PC-3 (cell line): ENCODE measurements at places on chromosomes 7 and 10. TPM values are rescaled to one million over a fixed set of nuclear protein-coding genes. Genes with fewer than 3 reads are reported as not detected.

- no peak for DNase-seq
Observed at GRCh38 chr10:109762555-109762954, 160.8 kb downstream of the XPNPEP1 start.

The TAS2R5 gene
- 0.26 and 1.4 TPM in 2 replicates for total RNA-seq

DNA sequence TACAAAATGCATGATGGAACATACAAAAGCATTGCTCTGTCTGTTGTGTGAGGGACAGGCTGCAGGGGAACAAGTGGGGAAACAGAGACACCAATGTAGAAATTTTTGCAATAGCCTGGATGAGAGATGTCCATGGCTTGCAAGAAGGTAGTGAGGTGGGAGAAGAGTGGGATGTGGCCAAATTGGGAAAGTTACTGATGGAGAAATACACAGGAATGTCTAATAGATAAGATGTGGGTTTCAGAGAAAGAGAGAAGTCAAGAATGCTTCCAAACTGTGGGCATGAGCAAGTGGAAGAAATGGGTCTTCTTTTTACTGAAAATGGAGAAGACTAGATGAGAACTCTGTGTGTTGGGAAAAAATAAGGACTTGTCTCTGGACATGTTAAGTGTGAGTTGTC, 592.7 kb downstream of the TNS3 start:
- no peak for DNase-seq

GRCh38 chr7:130641497-130641896, 27.1 kb downstream of the COPG2 start:
- DNase-seq, result no peak

GRCh38 chr10:103276896-103277712, at the start of gene INA:
INA (plus strand) TSS chr10:103277138; CDS start chr10:103277212, 74 bp downstream.
- DNase-seq, result no peak

The RTKN2 gene
- total RNA-seq, result 24.8 and 26.6 TPM in 2 replicates

DNA sequence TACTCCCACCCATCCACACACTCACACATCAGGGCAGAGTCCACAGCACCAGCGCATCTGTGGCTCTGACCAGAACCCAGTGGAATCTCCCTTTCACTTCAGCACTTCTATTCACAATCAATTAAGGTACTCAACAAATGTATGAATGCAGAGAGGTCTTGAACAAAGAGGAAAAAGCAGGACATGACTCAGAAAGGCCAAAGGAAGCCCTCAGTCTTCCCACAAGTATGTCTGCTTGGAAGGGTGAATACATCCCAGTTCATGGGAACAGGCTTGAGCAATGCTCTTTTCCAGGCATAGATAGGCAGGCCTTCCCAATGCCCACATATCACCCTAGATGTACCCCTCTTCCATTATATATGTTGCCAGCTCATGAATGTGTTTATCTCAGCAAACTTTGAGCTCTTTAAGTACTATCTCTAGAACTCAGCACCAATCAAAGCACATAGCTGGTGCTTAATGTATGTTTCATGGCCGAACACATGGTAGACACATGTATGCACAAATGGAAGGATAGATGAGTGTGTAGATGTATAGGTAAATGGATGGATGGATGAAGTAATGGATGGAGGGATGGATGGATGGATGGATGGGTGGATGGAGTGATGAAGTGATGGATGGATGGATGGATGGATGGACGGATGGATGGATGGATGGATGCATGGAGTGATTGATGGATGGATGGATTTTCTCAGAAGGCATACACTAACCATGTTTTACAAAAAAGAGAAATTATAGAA, 507.6 kb downstream of the GRID1 start:
- no peak for DNase-seq

The PKD2L1 gene
- not detected in 2 replicates for total RNA-seq

GRCh38 chr10:70778267-70778924, 6.8 kb downstream of the TBATA start:
- DNase-seq, result peak; percentile 60

- no peak for DNase-seq
Observed at GRCh38 chr10:1615186-1615954, 122.0 kb downstream of the ADARB2 start.

The HOXA6 gene
- 6.9 and 8.3 TPM in 2 replicates for total RNA-seq

GRCh38 chr10:132559538-132559937, 22.0 kb downstream of the INPP5A start:
- no peak for DNase-seq

The PCDH15 gene
- total RNA-seq, result not detected in 2 replicates

DNA sequence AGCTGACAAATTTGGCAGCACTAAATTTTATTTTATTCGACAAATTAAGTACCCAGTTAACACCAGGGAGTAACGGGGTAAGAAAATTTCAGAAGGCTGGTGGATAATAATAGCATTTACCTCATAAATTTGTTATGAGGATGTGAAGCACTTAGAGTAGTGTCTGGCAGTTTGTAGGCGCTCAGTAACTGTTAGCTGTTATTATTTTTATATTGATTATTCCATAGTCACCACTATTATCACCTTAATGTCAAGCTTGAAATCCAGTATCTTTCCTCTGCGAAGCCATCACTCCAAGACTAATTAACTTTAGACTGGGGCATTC, 563 bp upstream of the COA1 start:
- DNase-seq, result no peak

DNA sequence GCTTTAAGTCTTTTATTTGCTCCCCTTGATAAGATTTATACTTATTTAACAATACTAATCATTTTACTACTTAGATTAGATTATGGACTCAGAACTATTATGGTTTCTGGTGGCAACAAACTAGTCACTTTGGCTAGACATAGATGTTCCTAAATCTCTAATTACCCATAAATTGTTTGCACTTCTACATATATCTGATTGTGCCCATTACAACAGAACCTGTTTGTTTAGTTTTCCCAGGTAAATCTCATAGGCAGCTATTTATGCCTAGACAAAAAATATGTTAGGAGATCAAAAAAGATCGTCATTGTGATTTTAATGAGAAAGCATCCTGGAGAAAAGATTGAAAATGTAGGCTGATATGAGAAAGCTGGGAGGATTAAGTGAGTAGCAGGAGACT, 14.4 kb downstream of the UBN2 start:
- DNase-seq, result no peak

The VPS37D gene
- 6.3 and 7.7 TPM in 2 replicates for total RNA-seq

DNA sequence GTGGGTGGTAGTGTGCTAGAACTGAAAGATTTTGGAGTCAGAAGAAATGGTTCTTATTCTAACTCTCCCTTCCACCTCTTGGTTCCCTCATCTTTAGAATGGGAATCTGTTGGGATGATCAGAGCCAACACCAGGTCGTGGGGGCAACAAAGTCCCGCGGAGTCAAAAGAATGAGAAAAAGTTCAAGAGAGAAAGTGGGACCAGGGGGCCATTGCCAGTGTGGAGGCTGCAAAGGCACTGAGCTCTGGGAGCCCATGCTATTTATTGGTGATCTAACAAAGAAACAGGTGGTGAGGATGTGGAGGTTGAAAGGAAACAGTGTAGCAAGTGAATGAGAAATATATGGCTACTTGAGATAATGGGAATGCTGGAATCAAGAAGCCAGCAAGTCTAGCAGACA, 29.4 kb downstream of the AGAP4 start:
- DNase-seq, result no peak

DNA sequence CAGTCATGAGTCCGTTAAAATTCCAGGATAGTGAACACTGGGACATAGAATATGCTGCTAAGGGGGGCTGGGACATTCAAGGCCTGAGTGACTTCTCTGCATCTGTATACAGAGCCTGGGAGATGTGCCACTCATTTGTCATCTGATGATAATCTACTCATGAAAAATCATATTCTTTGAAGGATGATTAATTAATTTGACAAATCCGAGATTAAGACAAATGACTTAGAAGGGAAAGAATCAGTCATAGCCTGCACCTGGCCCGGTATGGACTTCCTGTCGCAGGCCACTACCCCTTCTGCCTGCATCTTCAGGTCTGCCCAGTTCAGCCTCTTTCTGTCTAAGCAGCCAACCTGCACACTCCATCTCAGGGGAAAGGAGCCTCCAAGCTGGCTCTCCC, 18.8 kb upstream of the FAM170B start:
- DNase-seq, result no peak

GRCh38 chr7:116423499-116423898, 76.0 kb upstream of the CAV2 start:
- DNase-seq, result no peak

GRCh38 chr10:57162231-57162630, 801.2 kb upstream of the ZWINT start:
- DNase-seq, result peak; percentile 83

The SLC18A3 gene
- total RNA-seq, result not detected in 2 replicates

DNA sequence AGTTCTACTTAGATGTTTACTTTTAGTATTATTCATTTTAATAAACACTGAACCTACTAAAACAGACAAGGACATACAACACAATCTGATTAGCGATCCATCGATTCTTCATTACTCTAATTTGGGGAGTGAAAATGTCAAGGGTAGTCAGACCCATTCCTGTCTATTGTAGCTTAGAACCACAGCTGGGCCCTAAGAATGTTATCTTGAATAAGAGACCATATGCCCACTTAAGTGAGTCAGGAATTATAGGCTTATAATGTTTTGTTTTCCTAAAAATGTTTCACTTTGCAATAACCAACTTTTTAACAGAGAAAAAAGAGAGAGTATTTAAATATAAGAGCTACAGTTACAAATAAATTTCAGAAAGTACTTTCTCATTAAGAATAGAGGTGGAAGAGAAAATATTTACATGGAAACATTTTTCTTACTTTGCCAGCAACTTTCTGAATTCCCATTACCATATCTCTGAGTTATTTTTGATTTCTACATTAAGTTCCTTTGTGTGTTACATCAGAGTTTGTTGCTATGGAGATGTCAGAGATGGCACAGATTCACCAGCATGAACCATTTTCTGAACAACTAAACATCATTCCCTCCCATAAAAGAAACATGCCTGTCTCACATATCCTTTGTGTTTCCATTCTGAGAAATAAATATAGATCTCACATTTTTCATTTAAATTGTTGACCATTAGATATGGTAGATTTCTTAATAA, 75.4 kb upstream of the SLC13A1 start:
- DNase-seq, result no peak

The UCN3 gene
- total RNA-seq, result not detected in 2 replicates

DNA sequence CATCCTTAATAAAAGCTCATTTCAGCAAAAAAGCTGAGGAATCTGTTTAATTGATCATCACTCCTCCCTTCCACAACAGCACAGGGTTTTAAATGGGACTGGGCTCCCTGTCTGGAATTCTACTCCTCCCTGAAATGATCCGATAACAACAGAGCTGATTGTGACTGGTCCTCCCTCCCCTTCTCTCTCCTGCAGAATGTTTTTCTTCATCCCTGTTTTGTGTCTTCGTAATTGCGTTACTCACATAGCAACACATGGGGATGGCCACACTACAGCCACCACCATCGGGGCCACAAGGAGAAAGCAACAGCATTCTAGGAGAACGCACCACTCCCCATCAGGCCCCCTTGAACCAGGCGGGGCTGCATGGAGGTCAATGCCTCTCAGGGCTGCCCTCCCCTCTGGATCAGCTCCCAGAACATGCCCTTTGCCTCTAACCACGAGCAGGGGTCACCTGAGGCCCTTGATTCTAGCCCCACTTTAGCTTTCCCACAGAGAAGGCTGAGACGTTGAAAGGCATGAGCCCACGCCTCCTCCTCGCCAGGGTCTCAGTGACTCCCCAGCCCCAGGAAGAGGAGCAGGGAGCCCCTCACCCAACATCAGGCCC, 152.6 kb downstream of the PLXNA4 start:
- DNase-seq, result no peak

DNA sequence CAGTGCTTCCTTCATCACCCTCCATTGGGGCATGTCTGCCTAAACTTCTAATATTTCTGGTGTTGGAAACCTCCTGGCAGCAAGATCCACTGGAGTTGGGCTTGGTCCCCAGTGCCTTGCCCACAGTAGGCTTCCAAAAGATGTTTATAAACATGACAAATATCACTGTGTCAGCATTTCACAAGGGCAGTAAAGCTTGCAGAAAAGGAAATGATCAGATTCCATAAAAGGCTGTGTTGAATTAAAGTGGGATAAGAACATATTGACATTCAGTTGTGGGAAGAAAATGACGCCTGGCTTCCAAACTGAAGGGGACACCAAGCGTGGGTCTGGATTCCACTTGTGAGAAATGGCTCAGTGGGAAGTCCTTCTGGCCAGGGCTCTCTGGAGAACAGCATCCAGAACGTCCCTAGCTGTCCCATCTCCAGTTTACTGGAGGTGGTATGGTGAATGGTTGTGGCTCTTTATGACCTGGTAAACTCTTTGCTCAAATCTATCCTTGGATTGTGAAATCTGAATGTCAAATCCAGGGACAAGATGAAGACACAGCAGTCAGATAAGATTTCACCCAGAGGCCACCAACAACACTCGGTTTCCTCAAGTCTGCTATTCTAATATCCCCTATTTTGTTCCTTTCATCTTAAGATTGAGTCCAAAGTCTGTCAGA, 287.2 kb downstream of the TNS3 start:
- no peak for DNase-seq

- no peak for DNase-seq
Observed at GRCh38 chr7:1899951-1900762, 230.1 kb downstream of the ELFN1 start.

DNA sequence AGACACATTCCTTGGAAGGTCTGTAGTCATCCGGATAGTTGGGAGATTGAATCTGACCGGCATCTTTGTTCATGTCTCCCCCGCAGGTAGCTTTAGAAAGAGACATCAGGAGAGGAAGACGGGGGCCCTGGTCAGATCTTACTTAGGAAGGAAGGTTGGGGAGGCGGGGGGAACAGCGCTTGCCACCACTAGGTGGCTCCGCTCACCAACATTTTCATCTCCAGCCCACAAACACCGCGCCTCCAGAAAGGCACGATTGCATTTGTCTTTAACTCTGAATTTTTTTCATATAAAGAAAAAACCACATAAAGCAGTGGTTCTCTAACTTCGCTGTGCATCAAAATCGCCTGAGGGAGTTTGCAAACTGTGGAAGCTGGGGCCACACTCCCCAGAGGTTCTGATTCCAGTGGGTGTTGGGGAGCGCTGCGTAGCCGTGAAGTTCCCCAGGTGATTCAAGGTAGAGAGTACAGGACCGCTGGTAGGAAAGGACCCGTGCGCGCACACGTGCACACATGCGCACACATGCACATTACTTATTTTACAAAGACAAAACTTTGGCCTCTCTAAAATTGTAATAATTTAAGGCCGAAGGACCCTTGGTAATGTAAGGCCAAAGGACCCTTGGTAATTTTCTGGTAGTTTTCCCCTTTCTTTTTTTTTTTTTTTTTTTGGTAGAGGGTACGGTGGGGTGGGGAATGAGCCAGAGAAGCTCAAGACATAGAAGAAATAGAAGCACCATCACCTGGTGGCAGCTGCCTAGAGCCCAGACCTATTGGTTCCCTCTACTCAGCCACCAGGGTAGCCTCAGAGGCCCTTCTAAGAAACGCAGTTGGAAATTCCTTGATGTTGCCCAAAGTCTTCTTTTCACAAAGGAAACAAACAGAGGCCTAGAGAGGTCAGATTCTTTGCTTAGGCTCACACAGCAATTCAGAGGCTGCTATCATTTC, 37.4 kb upstream of the OPALIN start:
- DNase-seq, result peak; percentile 62

The MAP3K8 gene
- total RNA-seq, result 4.9 and 6.5 TPM in 2 replicates

- DNase-seq, result no peak
Observed at GRCh38 chr10:59577984-59578383, 131.7 kb downstream of the SLC16A9 start.

- DNase-seq, result peak; percentile 70
Observed at GRCh38 chr10:23522345-23522744, 83.5 kb downstream of the OTUD1 start.
